Stimulated activated CD4-positive, alpha-beta T cell treated with anti-CD3 and anti-CD28 coated beads, Interleukin-1b, Interleukin-23, amount 100 ng/mL, for 48 hours (primary cell): ENCODE measurements at places on chromosomes 2 and 18.

GRCh38 chr2:151878204-151878603 lies 50.0 kb upstream of the ARL5A start:
- DNase-seq = no peak

GRCh38 chr2:11348209-11348749 lies 3.8 kb upstream of the ROCK2 start:
- no peak for DNase-seq

GRCh38 chr18:47120428-47120827 lies 29.9 kb downstream of the HDHD2 start:
- DNase-seq = peak; percentile 22

DNA sequence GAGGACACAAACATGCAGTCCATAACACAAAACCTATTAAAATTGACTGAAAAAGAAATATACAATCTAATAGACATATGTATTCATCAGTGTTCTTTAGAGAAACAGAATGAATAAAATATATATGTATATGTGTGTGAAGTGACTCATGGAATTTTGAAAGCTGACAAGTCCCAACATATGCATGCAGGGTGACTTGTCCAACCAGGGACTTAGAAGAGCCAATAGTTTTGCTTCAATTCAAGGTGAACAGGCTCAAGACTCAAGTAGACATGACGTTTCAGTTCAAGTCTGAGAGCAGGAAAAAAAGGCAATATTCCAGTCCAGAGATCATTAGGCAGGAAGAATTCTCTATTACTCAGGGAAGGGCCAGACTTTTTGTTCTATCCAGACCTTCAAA lies 271.2 kb upstream of the SETBP1 start:
- no peak for DNase-seq

DNA sequence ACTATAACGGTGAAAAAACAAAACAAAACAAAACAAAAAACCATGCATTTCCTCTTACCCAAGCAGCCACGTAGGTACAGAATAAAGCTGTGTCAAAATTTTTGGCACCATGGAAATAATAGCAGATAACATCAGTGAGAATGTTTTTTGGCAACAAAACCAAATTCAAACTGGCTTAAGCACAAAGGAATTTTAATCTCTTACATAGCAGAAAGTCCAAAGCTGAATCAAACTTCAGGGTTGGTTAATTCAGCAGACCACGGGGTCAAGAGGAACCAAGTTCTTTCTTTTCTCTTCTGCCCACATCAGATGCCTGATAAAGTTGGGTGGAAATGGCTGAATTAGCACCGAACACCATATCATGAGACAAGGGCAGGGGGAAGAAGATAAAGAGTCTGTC lies 129.5 kb downstream of the PAX3 start:
- no peak for DNase-seq

DNA sequence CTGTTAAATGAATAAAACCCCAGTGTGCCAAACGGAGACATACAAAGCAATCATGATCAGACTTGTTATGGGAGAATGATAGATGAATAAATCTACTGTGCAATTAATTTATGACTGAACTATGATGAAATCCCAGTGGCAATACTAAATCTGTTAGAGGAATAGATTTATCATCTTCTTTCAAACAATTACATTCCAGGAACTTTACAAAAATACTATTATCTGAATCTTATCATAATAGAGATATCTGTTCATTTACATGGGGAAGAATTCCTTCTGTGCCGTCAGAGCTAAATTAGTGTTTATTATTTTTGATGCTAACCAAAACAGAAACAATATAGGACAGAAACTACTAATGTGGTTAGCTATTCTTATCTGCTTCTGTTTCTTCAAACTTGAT lies 208.5 kb downstream of the CAMKMT start:
- no peak for DNase-seq

DNA sequence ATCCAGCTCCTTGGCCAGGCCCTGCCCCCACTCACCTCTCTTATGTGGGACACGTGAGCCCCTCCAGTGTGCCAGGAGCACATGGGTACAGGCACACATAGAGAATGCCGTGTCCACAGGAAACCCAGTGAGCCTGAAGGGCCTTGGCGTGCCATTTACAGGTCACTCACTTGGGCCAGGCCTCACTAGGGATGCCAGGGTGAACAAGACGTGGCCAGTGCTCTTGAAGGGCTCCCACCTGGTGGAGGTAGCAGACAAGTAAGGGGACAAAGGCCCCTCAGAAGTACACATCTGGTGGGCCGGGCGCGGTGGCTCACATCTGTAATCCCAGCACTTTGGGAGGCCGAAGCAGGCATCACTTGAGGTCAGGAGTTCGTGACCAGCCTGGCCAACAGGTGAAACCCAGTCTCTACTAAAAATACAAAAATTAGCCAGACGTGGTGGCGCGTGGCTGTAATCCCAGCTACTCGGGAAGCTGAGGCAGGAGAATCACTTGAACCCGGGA lies 15.1 kb upstream of the C1QL2 start:
- DNase-seq = no peak

DNA sequence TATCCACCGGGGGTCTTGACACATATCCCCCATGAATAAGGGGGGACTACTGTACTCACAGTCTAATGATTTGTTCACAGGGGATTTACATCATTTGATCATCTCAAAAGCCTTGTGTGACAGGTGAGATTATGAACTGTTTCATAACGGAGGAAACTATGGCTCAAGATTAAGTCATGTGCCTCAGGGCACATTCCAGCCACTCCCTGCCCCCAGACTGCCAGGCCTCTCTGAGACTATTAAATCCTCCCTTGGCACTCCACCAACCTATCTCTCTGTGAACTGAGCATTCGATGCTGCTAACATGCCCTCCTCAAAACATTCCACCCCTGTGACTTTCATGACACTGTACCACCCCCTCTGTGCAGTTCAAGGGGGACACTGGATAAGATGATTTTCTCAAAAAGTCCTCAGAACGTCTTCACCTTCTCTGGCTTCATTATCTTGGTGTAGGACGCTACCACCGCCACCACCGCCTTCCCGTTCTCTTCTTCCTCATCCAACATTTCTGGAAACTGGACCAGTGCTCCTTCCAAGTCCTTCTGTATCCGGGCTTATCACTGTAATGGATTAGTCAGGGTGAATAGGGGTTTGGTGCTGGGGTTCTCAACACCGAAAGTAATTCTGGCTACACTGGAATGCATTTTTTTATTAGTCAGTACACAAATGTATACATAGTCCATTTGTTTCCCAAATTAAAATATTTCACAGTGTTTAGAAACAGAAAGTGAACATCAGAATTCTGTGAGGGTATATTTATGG lies 169.6 kb downstream of the KCNS3 start:
- no peak for DNase-seq

- DNase-seq = no peak
These were observed 437.4 kb upstream of the CDH19 start for GRCh38 chr18:67041334-67041733.

GRCh38 chr2:79446313-79446712 lies 66.5 kb upstream of the CTNNA2 start:
- DNase-seq = no peak
